HL-60 (cell line): ENCODE measurements at places on chromosomes 2 and 18.

- DNase-seq: no peak
Measured at GRCh38 chr18:25503567-25504081, 151.7 kb upstream of the ZNF521 start.

DNA sequence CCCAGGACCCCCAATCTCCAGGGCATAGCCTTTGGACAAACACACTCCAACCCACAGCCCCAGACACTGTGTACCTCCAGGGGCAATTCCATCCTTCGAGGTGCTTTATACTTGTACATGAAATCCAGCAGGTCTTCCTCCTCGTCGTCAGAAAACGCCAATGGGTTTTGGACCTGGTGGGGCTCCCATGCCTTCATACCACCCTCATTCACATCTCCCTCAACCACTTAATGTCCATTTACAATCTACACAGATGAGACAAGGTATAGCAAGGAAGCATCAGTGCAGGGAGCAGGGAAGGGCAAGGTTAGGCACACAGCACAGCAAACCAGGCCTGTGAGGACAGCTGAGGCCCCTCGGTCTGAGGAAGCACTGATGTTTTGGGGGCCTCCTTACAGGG lies 20.6 kb downstream of the MRPL35 start:
- DNase-seq: no peak

GRCh38 chr2:43274055-43274454 lies 47.6 kb upstream of the ZFP36L2 start:
- no peak for DNase-seq

- no peak for DNase-seq
Measured at GRCh38 chr2:205401511-205401910, 280.8 kb upstream of the NRP2 start.

DNA sequence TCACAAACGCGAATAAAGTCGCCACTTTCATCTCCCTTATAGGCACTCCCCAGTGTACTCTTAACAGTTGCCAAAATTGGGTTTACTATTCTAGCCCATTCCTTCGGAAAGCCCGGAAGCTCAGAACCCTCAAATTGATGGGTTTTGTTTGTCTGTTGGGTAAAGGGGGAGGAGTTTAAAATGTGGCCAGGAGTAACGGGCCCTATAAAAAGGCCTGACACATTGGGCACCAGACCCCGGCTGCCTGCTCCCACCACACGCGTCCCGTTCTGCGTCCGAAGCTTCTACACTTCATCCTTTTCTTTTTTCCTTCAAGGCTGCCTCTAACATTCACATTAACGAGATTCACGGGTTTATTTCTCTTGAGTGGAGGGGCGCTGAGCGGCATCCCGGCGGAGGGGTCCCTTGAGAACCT lies 837 bp downstream of the NHEJ1 start:
- no peak for DNase-seq

DNA sequence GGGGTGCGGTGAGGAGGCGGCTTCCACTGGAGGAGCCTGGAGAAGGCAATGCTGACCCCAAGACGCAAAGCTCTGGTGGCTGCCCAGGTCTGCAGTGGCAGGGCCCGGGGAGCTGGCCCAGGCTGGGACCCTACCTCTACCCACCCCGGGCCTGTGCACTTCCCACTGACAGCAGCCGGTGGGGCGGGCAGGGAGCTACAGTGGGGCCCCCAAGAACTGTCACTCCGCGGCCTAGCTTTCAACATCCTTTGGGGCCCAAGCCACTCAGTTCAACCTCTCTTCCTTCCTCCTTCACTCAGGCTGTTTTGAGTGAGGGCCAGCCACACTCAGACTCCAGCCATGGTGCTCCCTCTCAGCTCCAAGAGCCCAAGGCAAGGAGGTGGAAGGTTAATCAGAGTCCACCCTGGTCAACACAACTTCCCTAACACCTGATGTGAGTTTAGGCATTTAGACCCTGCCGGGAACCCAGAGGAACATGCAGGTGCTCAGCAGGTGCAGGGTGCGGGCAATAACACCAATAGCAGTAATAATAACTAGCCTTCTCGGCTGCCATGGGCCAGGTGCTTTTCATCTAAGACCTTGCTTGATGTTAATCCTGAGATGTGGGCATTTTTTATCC lies 93.6 kb downstream of the ZFP36L2 start:
- DNase-seq: peak; percentile 75

GRCh38 chr2:104091894-104092293 lies 762.0 kb upstream of the POU3F3 start:
- DNase-seq: no peak

GRCh38 chr2:67318031-67318430 lies 79.1 kb upstream of the ETAA1 start:
- no peak for DNase-seq

DNA sequence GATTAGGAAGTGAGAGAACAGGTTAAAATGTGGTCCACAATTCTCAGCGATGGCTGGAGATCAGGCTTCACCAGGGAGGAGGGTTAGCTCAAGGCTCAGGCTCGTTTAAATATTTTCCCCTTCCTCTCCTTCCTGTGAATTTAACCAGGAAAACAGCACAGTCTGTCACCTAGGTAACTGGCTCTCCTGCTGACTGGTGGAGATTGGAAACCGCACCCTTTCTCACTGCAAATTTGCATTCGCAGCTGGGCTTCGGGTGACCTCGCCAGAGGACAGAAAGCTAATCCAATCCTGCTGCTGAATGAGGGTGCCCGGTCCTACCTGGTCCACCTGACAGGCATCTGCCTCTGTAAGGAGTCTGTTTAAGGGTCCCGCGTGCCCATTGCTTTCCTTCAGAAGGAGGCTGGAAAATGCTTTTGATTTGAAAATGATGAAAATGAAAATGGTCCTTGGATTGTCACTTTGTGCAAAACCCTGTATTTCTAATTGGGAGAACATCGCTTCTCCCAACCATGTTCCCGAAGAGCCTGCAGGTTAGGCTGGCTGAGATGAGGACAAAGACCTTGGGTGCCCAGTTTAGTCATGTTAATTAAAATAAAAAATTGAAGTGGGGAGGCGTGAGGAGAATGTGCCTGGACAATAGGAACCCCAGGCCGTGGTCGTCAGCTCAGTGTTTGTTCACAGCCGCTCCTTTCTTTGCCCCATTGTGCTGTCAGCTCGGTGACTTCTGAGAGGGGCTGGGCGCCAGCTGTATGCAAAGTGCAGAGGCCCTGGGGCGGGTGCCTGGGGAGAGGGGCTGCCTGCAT lies 43.4 kb upstream of the MTCL1 start:
- no peak for DNase-seq

DNA sequence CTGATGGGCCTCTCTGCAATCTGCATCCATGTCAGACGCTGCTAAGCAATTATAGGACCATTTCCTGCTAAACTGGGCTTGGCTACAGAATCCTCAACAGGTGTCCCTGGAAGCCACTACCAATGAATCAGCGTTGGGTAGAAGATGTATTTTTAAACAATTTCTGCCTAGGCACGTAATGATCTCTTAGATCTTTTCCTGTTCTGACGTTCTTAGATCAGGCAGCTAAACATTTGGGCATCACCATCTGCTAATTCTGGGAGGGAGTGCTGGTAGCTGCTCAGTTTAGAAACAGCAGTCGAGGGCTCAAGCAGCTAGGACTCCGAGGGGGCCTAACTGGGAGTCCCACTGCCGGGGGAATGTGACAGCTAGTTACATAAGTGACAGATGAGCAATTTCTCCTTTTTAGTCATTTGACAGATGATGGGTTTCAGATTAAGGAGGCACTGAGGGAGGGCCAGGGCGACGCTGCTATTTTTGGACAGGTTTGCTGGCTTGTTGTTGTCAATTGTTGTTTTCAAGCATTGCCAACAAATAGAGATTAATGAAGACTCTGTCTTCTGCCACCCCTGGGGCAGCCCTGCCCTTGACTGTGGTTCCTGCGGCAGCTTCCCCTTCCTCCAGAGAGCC lies 92.7 kb downstream of the MRO start:
- DNase-seq: peak; percentile 9

- no peak for DNase-seq
Measured at GRCh38 chr2:211864328-211864727, 674.3 kb downstream of the ERBB4 start.

DNA sequence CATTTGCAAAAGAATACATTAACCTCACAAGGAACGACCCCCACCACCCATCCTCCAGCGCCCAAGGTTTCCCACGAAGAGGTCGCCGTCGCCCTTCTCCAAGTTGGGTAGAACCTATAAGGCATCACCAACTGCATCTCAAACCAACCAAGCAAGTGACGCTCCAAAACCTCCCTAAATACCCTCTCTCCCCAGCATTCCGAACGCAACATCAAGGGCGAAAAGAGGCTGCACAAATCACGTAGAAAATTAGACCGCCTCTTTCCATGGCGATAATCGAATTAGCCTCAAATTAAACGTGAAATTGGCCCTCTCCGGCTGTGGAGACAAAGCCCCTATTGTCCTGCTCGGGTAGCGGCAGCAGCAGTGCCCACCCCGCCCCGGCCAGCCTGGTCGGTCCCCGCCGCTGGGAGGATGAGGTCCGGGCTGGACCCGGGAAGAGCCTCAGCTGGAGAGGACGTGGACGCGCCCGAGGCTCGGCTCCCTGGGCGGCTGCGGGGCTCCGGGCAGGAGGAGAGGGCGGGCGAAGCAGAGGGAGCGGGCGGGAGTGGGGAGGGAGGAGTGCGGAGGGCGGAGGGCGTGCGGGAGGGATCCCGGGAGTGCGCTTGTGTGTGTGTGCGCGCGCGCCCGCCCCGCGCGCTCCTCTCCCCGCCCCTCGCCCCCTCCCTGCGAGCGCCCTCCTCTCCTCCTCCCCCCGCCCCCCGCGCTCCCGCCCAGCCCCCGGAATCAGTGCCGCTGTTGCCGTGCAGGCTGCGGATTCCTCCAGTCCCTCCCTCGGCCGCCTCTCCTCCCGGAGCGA lies at the start of gene SPTBN1:
Gene SPTBN1, plus strand, starts transcription at position 765 of the 799 bp plus-strand sequence. CDS start 70,092 bp downstream, outside the sequence.
- no peak for DNase-seq
